CD4-positive, alpha-beta memory T cell (primary cell): ENCODE measurements at places on chromosomes 11 and 22. TPM values are rescaled to one million over a fixed set of nuclear protein-coding genes. Genes with fewer than 3 reads are reported as not detected.

MS4A4E gene
- not detected for polyA plus RNA-seq

HIRA gene
- polyA plus RNA-seq, result 1.4 TPM

SYT9 gene
- not detected for polyA plus RNA-seq

RASL10A gene
- not detected for polyA plus RNA-seq

PIH1D2 gene
- polyA plus RNA-seq, result not detected

FAM227A gene
- polyA plus RNA-seq, result not detected

GRCh38 chr11:116605543-116606459 lies 167.0 kb downstream of the BUD13 start:
- no peak overlapping the region for H3K4me3 ChIP-seq
- H3K4me1 ChIP-seq, result no peaks in the 10 kb centered on the region
- no peaks in the 10 kb centered on the region for H3K36me3 ChIP-seq
- no peak for DNase-seq

DNA sequence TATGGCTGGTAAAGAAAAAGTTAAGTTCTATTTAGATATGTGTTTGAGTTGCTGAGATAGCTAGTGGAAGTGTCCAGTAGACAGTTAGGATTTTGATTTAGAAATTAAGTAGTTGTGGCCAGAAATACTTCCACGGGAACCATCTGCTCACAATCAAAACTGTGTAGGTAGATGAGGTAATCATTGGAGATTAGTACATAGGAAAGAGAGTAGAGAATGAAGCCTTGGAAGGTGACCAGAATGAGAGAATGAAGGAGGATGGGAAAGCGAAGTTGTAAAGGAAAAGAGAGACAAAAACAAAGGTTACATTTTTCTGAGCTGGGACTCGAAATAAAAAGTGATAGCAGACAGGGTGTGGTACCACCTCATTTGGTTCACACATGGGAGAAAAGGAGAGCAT lies 296.9 kb upstream of the SORL1-AS1 start:
- no peaks in the 10 kb centered on the region for H3K4me1 ChIP-seq
- no peaks in the 10 kb centered on the region for H3K36me3 ChIP-seq
- no peak overlapping the region for H3K4me3 ChIP-seq
- H3K27ac ChIP-seq, result no peak overlapping the region
- DNase-seq, result no peak
- H3K27me3 ChIP-seq, result no peaks in the 10 kb centered on the region

DNA sequence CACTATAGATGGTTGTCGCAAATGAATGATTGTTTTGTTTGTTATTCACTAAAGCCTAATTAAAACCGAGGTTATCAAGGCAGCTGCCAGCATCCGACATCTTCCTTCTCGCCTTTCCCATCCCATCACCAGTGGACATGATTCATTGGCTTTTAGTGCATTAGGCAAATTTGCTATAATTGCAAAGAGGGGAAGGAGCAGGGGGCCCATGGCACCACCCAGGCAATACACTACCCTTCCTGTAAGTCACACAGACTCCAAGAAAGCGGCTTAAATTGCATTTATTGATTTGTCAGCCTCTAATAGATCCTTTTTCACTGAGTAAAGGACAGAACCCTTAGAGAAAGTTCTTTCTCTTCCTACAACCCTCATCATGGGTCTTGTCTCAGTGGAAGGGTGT lies 169.2 kb upstream of the NCAM1 start:
- no peak overlapping the region for H3K27ac ChIP-seq
- DNase-seq, result no peak
- H3K4me3 ChIP-seq, result no peak overlapping the region
- no peaks in the 10 kb centered on the region for H3K36me3 ChIP-seq

- DNase-seq, result no peak
- H3K4me1 ChIP-seq, result no peaks in the 10 kb centered on the region
- no peaks in the 10 kb centered on the region for H3K27me3 ChIP-seq
Observed at GRCh38 chr22:36729321-36729720, 25.8 kb upstream of the CACNG2 start.

GRCh38 chr22:33101550-33101949 lies 43.4 kb upstream of the SYN3 start:
- H3K36me3 ChIP-seq, result no peaks in the 10 kb centered on the region
- no peak overlapping the region for H3K4me3 ChIP-seq
- H3K4me1 ChIP-seq, result no peaks in the 10 kb centered on the region
- no peak overlapping the region for H3K27ac ChIP-seq
- no peak for DNase-seq
- H3K27me3 ChIP-seq, result no peaks in the 10 kb centered on the region

DNA sequence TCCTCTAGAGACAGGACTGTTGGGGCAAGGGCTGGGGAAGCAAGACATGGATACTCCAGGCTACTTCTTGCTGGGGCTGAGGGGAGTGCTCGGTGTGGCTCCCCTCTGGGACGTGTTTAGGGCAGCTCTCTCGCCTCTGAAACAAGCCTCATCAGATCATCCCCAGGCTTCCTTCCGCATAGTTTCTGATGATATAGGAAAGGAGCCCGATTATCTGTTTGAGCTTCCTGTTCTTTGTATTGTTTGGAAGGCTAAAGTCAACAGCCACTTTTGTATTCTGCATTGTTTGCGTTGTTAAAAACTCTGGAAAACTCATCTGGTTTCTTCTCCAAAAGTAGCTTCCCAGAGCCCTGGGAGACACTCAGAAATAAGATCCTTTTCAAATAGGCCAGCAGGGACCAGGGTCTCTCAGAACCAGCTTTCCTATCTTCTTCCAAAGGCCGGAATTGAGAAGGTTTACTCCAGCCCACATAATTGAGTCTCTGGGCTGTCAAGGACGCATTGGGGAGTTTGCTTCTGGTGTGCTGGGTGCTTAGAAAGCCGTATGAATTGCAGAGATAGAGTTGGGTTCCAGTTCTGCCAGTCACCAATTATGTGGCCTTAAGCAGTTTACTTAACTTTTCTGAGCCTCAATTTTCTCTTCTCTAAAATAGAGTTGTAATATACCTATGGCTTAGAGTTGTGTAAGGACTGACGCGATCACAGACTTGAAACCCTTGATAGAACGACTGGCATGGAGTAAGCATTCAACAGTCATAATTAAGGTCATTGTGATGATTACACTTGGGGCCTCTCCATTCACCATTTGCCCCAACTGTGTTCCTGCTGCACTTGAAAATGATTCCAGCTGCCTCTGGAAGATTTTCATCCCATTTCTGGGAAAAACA lies 19.1 kb downstream of the CD44 start:
- no peaks in the 10 kb centered on the region for H3K27me3 ChIP-seq
- H3K4me3 ChIP-seq, result no peak overlapping the region
- DNase-seq, result no peak
- H3K4me1 ChIP-seq, result peaks cover 100% of the 10 kb centered on the region

- H3K36me3 ChIP-seq, result no peaks in the 10 kb centered on the region
- no peaks in the 10 kb centered on the region for H3K4me1 ChIP-seq
- no peak overlapping the region for H3K27ac ChIP-seq
- H3K4me3 ChIP-seq, result no peak overlapping the region
- DNase-seq, result no peak
- H3K27me3 ChIP-seq, result no peaks in the 10 kb centered on the region
Observed at GRCh38 chr22:48581796-48582469, 1245.7 kb downstream of the BRD1 start.

DNA sequence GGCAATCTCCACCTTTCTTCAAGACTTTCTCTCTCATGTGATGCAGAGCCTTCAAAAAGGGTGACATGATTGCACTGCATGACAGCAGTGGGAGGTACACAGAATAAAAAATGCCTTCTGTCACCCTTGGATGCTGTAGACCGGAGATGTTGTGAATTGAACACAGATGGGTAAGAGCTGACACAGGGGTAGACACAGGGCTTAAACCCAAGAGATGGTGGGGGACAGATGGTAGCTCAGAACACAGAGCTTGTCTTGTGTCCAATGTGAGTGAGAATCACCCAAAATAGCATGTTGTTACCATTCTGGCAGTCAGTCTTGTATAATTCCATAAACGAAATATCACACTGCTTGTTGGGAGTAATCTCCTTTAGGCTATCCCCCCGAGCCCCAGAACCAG lies 69.9 kb downstream of the JRKL start:
- H3K27me3 ChIP-seq, result no peaks in the 10 kb centered on the region
- DNase-seq, result no peak
- H3K27ac ChIP-seq, result no peak overlapping the region
- peaks cover 4% of the 10 kb centered on the region for H3K4me1 ChIP-seq
- H3K36me3 ChIP-seq, result no peaks in the 10 kb centered on the region
- no peak overlapping the region for H3K4me3 ChIP-seq

DNA sequence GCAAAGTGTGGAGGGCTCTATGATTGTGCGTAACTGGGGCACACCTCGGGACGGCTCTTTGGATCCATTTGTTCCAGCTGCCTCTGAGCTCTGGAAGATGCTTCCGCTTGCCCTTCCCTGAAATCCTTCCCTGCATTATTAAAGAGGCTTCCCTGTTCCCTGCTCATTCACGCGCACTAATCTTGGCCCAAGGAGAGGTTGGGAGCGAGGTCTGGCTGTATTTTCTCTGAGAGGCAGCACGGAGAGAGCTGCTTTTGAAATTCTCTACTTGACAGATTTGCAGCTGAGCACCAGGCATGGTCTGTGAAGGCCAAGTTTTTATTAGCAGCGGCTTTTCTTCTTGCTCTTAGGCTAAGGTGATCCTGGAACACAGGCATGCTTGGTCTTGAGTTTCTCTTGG lies 94.8 kb upstream of the NTM start:
- no peak overlapping the region for H3K27ac ChIP-seq
- no peaks in the 10 kb centered on the region for H3K4me1 ChIP-seq
- H3K36me3 ChIP-seq, result no peaks in the 10 kb centered on the region

DNA sequence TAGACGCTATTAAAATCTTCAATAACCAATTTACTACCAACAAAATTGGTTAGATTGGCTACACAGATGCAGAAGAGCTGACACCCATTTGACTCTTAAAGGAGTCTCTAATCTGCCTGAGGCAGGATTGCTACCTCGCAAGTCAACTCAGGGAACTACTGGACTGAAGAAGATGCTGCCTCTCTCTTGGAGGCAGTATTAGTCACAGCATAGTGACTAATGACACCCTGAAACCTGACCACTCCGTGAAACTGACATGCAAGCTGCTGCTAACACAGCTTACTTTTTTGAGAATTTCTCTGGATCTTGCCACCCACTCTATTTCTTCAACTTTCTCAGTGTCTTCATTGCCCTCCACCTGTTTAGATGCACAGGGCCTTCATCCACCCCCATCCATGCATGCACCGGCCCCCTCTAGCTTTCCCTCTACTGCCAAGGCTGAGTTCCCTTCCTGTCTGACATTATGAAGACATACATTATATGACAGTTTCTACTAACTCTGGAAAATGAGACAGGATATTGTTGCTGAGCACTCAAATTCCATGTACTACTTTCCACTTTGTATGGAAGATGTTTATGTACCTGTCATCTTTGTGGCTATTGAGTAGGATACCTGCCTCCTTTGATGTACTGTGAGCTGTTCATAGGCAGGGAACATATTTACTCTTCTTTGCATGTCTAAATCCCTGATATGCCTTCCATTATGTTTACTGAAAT lies 183.2 kb downstream of the MSANTD4 start:
- no peak overlapping the region for H3K27ac ChIP-seq
- DNase-seq, result no peak
- H3K4me3 ChIP-seq, result no peak overlapping the region

GRCh38 chr22:24416095-24416494 lies 11.3 kb upstream of the ADORA2A start:
- H3K27ac ChIP-seq, result no peak overlapping the region
- no peak for DNase-seq
- H3K4me1 ChIP-seq, result no peaks in the 10 kb centered on the region
